8988T (cell line): ENCODE measurements at places on chromosomes 2 and 18.
A peak's percentile ranks its signal among the peaks of the same experiment; 100 is the strongest.

- no peak for DNase-seq
Observed at GRCh38 chr18:24278591-24278990, 119.0 kb downstream of the OSBPL1A start.

DNA sequence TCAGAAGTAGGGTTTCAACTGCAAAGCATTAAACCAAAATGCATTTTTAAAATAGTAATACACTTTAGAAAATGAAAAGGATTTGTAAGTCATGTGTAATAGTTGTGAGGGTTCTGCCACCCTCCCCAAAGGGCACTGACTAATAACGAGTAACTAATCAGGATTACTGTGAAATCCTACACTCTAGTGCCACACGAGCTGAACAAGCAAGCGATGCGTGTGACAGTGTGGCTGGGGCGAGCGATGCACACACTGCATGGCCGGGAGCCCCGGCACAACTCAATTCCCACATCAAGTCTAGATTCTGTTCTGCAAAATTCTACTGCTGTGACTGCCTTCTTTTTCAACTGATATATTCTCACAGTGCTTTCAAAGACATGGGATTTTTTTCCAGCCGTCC, 156.4 kb downstream of the SEPTIN10 start:
- no peak for DNase-seq

- no peak for DNase-seq
Observed at GRCh38 chr2:11073776-11074175, 81.5 kb upstream of the SLC66A3 start.

DNA sequence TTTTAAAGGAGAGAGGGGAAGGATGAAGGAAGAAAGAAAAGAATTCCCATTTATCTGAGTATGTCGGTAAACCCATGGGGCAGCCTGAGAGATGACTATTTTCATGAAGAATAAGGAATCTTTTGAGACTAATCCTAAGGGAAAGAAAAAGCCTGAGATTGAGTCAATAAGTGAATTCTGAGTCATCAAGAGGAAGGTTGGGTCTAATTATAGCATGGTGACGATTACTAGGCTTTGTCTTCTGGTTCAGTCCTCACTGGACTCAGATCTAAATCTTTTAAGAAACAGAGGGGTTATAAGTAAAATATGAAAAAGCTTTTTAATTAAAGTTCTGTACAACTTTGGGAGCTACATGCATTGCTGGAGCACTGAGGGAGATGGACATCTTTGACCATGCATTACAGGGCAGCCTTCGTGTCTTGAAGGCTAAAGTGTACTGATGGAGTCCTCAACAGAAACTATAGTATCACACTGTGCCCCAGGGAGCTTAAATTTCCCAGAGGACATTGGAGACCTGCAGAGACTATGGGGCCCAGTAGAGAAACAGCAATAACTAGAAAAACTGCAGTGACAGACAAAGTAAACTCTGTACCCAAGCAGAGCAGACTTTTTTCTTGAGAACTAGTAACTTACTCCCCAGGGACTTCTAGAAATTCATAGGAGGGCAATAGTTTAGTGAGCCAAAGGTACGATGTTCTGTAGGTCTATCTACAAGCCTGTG, 260.9 kb downstream of the RAD51AP2 start:
- no peak for DNase-seq

DNA sequence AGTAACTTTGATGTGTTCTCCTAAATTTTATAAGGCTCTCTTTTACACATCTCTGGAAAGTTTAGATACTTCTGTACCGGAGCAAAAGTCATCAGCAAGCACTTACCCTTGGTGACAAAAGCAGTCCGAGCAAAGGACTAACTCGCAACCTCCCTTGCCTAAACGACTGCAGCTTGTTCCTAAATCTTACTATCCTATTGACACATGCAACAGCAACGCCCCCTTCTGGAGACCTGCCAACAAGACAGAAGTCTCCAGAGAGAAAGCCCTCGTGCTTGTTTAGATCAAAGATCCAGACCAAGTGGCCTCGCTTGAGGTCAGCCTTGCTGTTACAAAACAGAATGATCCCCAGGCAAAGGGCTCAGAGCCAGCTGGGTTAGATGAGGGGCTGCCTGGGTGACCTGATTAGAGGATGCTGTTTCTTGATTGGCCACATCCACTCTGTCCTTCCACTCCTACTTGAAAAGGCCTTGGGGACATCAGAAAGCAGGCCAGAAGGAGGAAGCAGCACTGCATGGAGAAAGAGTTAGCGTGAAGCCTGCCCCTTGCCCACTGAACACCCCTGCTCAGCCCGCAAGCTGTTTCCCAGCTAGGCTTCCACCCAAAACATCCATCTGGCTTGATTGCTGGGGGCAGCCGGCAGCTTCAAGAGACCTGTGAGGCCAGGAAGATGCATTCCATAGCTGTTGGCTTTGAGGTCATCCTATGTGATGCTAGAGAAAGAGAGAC, 94.3 kb downstream of the HNRNPLL start:
- DNase-seq = peak; percentile 39

DNA sequence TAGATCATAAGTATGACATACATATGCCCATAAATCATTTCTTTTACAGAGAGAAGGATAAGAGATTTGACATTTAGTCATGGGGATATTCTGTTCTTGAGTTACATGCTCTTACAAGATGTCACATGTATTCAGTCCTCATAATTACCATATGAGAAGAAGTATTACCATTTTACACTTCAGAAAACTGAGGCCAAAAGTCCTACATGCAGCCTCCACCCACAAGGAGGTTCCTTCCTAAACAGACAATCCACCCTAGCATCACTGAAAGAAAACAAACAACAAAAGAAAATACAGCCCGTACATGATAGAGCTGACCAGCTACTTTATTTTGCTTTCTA, 335.1 kb downstream of the SETBP1 start:
- DNase-seq = no peak

DNA sequence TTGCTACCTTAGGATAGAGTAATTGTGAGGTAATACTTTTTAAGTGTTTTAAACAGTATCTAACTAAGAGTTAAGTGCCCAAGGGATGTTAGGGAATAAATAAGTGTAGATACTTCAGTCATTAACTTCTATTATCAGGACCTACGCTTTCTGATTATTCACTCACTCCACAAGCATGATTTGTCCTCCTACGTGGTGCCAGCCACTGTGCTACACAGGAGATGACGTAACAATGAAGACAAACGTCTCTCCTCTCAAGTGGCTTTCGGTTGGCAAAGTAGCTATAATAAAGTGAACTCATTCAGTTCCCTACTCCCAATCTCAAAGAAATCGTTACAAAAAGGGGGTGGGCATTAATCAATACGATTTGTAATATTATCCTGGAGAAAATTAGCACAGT, 100.9 kb upstream of the SETBP1 start:
- DNase-seq = no peak

GRCh38 chr2:239322416-239323086, 78.3 kb downstream of the HDAC4 start:
- DNase-seq = no peak

DNA sequence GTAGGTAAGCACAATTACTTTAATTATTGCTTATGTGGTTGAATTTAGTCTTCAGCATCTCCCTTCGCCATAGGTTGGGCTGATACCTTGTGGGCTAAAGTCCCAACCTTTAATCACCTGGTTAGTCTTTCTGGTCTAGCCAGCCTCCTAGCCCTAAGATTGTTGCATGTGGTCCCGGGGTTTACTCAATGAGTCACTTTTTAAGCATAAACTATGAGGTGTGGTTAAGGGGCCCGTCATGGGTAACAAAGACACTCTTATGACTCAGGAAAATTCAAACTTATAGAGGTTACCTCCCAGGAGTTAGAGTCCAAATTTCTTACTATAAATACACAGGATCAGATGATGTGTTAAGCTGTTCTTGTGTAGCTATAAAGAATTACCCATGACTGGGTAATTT, 841.6 kb downstream of the TRIB2 start:
- DNase-seq = no peak

DNA sequence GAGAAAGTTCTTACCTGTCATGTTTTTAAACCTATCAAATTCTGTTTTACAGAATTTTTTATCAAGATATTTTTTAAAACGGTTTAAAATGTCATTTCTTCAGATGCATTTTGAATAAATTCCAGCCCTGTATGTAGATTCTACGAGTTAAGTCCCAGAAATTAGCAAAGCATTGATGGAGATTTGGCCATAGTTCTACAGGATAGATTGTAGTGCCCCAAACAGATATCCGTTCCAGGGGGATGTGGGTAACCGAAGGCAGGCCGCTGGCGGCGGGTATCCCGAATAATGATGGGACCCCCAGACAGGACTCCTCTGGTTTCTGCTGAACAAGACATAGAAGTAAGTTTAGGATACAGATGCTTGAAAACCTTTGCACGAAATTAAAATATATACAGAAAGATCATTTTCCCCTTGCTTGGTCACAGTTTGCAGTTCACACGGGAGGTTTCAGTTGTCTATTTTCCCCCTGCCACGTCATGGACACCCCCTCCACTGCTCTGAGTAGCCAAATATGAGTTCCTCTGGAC, 755 bp downstream of the NOL4 start:
- DNase-seq = no peak
